ENCODE measurements at places on chromosomes 6 and 20.

GRCh38 chr6:56988145-56988544 is 33.2 kb downstream of the BEND6 start:
- DNase-seq: no peak

DNA sequence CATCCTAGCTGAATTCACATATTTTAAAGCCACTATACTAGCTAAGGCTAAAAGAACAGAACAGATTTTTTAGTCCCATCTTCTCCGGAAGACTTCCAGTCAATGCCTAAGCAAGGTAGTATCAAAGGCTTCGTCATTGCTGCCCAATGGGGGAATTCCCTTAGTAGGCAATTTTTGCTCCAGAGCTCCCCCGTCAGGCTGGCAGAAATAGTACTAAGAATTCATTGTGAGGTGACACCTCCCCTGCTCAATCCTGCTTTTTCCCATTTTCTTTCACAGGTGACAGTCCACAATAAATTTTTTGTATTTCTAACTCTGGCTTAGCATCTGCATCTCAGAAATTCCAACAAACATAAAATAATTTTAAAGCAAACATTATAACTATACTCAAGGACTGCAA is 52.8 kb upstream of the SRSF6 start:
- no peak for DNase-seq

GRCh38 chr6:93196406-93196970 is 222.9 kb downstream of the EPHA7 start:
- no peak for DNase-seq

DNA sequence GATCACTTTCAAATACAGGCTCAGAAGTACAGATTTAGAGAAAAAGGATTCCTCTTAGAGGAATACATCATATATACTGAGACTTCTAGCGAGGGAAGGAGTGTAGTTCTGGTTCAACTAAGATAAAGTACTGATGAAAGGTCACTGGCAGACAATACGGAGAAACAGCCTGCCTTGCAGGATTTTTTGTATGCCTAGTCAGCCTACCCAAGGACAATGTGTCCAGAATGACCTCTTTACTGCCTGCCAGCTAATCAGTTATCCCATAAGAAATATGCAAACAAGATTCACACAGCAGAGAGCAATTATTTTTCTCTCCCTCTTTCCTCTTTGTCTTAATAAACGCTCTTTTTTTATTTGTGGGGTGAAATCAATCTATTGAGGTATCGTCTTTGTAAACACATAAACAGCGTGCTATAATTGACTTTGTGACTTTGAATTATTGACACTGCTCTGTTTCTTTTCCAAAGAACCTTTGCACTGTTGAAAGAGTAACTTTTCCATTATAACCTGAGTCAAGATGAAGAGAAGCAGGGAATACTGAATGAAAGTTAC is 1.4 kb upstream of the TSPYL4 start:
- DNase-seq: no peak

DNA sequence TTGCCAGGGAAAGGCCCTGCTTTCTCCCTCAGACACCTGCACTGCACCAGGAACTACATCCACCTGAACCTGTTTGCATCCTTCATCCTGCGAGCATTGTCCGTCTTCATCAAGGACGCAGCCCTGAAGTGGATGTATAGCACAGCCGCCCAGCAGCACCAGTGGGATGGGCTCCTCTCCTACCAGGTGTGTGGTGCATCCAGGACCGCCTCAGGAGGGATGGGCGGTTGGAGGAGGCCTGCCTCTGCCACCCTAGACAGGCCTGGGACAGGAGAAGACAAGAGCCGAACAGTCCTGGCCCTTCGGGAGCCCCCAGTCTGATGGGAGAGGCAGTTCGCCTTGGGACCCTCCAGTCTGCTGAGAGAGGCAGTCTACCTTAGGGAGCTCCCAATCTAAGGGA is 24.2 kb downstream of the GLP1R start:
- DNase-seq: no peak

- no peak for DNase-seq
Observed at GRCh38 chr6:26307850-26308249, 57.1 kb upstream of the BTN3A2 start.

- DNase-seq: no peak
Observed at GRCh38 chr20:31809661-31810060, 9.5 kb upstream of the MYLK2 start.

DNA sequence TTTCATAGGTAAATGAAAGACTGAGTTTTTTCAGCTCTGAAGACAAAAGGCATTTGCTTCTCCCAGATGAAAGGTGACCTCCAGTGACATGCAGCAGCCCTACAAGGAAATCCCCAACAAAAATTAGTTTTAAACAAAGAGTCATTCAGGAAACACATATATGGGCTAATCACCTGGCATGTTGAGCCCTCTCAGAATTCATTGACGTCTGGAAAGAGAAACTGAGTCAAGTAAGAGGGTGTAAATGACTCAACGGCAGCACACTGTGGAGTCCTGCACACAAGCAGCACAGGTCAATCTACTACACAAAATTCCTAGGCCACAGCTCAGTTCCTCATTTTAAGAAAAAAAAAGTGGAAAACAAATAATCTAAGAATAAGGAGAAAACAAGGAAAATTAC is 592.3 kb downstream of the EPHA7 start:
- DNase-seq: no peak

GRCh38 chr6:110617057-110617456 is 140.6 kb upstream of the SLC22A16 start:
- no peak for DNase-seq

GRCh38 chr6:19599796-19600464 is 237.2 kb upstream of the ID4 start:
- DNase-seq: no peak

DNA sequence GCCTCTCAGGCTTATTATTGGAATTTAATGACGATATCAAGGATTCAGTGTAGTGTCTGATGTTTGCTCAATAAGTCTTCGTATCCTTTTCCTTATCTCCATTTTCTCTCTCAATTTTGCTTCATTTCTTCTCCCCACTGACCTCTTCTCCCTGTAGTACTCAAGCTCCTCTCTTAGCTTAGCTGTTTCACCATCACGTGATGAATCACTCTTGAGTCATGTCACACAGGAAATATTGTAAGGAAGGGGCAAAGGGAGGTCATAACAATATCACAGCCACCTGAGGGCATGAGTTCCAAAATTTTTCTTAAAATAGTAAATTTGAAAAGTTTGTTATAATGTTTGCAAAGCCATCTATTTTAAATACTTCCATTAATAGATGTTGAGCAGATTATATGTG is 392.2 kb upstream of the MARCKS start:
- DNase-seq: no peak

DNA sequence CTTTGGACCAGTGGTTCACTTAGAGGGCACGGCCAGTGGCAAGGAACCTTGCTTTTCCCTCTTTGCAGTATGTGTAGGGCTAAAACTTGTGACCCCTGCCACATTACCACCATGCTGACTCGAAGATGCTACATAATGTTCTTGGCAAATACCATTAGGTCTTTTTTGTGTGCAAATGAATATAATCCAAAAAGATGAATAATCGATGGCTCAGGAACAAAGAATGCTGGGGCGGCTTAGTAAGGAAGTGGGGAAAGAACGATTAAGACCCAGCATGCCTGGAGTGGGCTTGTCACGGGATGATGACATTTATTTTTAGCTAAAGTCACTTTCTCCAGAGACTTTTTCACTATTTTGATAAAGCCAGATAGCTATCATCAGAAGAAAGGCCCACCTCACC is 23.1 kb downstream of the CMTR1 start:
- no peak for DNase-seq

DNA sequence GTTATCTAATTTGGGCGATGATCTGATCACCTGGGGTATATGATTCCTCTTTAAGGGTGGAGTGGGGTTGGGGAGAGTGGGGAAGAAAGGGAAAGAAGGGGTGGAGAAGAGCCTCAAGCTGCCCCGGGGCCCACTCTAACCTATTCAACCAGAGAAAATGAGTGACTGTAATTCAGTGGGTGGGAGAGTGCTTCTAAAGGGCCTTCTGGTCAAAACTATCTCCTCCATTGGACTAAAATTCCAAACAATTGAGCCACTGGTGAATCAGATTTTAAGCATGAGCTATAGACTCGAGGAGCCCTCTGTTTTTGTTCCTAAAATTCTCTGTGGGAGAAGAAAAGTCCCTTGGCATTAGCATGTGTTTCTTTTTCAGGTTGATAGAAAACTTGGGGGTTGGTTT is 296.8 kb downstream of the CLIC5 start:
- DNase-seq: no peak

DNA sequence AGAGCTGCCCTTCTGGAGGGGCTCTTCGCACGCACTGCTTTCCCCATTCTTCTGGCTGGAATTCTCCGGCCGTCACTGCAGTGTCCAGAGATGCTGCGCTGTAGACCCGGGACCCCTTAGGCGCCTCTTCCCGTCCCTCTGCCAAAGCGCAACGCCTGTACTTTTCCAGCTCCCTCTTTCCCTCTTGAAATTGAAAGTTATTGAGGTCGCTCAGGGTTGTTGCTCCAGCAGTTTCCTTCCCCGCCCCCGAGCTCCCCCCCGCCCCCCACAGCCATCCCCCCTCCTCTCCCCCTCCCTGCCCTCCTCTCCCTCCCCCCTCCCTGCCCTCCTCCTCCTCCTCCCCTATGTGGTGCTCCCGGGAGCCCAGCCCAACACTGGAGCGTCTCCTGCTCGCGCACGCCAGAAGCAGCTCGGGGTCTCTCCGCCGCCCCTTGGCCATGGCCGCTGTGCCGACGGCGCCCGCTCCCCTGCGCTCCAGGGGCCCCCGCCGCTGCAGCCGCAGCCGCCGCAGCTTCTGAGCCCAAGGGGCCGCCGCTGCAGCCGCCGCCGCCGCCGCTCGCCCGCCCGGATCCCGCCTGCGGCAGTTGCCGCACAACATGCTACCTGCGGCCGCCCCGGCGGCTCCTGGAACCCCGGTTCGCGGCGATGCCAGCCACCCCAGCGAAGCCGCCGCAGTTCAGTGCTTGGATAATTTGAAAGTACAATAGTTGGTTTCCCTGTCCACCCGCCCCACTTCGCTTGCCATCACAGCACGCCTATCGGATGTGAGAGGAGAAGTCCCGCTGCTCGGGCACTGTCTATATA is at the start of gene RSPO3:
Gene RSPO3, plus strand, starts transcription at position 374 of the 804 bp plus-strand sequence. CDS start 522 bp downstream, outside the sequence.
- DNase-seq: peak; percentile 29

DNA sequence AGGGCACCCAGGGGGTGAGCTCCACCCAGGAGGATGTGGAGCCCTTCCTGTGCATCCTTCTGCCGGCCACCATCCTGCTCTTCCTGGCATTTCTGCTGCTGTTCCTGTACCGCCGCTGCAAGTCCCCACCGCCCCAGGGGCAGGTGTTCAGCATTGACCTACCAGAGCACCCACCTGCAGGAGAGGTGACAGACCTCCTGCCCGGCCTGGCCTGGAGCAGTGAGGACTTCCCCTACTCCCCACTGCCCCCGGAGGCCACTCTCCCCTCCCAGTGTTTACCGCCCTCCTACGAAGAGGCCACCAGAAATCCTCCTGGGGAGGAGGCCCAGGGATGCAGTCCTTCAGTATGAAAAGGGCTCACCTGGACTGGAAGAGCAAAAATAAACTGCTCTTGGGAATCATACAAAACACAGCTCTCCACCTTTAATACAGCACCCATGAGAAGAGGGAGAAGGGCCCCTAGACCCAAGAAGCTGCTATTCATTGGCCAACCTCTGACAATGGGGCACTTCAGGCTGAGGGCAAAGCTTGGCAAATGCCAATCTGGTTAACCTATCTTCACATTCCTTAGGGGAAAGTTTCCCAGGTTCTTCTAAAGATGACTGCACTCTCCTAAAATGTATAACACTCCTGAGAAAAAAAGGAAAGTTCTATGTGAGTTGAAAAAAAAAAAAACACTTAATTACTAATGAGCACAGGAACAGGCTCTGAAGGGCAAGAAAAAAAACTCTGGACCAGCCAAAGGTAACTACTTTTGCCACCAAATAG is 5.0 kb downstream of the SMIM28 start:
- no peak for DNase-seq

DNA sequence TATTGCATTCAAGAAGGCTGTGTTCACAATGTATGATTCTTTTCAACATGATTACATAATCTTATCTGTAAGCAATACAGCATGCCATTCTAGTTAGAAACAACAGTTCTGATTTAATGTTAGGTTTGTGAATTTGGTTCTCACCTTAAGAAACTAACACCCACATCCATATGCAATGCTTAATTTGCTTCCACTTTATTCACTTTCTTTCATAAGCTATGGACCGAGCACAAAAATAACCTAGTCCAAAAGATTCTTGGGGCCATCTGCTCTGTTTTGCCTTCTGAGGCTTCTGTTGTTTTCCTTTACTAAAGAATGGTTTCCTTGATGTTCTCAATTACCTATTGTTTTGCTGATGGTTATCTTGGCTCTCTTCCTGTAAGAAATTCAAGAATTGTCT is 258.2 kb downstream of the EYS start:
- DNase-seq: no peak

DNA sequence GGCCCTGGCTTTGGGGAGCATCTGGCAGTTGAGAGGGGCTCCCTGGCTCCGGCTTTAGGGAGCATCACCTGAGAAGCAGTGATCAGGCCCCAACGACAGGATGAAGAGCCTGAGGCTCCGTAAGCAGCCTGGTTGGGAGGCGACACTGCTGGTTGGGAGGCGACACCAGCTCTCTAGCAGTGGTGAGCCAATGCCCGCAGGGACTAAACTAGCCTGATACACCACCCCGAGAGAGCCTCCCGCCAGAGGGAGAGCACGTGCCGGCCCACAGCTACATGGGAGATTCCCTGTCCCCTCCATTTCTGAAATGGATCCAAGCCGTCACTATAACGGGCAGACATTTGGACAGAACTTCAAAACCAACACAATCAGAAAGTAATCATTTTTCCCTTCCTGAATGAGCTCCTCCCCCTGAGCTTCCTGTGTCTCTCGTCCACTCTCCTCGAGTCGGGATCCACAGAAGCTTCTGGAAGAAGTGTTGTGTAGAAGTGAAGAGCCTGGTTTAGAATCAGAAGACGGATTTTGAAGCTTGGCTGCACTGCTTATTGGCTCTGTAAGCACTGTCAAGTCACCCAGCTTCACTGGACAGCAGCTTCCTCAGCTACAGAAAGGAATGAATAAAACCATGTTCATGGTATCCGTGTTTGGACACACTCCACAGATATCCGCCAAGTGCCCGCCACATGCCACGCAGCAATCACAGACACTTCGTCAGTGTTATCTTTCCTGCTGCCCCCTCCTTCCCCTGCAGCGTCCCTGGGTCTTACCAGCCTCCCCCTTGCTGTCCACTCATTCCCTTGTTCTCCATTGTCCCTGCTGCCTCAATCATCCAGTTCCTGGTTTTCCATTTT is 199.6 kb downstream of the TTLL2 start:
- DNase-seq: no peak

- DNase-seq: no peak
Observed at GRCh38 chr20:40848526-40848925, 159.5 kb upstream of the MAFB start.

DNA sequence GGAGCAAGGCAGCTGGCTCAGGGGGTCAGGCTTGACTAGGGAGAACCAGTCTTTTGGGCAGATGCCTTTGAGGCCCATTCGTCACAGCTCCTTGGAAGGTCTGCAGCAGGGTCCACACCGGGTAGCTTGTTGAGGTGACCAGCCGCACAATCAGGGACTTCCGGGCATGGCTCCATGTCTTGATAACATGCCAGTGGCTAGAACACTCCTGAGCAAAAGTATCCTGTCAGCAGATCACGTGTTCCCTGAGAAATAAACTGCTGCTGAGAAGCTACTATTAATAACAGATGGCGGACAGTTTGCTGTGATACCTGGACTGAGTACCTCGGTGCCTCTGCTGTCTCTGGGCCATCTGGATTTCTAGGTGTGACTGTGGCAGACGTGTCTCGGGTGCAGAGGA is 235.9 kb downstream of the PRKN start:
- DNase-seq: peak; percentile 44
